NCI-H2029 treated with DMSO at 0.1 percent for 48 hours (cell line): ENCODE measurements at places on chromosomes 11 and 22.

DNA sequence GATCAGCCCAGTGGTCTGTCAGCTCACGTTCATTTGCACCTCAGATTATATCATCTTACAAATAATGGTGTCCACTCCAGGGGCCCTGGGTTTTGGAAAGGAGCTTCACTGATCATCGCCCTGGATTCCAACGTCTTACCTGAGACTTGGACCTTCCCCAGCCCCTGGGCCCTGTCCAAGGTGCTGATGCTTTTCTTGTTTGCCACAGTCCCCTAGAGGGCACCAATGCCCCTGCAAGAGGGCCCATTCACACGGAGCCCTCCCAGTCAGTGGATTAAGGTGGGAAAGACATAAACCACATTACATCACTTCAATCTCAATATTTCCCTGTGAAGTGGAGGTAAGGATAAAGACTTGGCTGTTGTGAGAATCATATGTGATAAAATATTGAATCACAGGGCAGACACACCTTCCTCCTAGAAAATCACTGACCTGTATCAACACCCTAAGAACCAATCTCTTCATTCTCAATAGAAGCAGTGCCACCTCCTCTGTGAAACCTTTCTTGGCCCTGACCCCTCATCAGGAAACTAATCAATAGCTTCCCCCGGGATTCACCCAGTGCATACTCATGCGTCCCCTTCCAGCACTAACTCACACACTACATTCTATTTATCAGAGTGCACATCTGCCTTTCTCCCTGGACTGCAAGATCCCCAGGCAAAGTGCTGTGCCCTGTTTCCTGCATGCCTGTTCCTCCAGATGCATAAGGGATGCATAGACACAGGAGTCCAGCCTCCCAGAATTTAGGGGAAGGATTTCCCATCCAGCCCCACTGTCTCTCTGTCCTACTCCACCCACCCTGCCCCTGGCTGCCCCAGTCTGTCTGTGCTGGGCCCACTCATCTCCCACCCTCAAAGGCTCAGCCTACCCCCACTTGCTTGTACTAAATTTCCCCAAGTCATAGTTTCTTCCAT, 167.0 kb downstream of the BUD13 start:
- no peak for DNase-seq

DNA sequence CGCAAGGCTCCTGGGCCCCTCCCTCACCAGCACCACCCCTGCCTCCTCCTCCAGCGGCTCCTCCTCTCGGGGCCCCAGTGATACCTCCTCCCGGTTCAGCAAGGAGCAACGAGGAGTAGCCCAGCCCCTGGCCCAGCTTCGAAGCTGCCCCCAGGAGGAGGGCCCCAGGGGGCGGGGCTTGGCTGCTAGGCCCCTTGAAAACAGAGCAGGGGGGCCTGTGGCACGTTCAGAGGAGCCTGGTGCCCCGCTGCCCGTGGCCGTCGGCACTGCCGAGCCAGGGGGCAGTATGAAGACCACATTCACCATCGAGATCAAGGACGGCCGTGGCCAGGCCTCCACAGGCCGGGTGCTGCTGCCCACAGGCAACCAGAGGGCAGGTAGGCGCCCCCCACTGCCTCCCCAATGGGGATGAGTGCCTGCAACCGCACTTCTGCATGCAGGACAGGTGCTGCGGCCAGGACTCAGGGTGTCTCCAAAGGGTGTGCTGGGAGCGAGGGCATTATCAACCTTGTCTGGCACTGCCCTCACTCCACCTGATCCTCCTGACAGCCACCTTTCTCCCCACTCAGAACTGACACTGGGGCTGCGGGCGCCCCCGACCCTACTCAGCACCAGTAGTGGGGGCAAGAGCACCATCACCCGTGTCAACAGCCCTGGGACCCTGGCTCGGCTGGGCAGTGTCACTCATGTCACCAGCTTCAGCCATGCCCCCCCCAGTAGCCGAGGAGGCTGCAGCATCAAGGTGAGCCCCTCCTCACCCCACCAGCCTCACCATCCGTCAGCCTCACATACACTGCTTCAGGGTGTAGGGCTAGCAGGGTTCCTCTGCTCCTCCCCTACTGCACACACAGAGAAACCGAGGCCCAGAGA, 10.2 kb downstream of the SMTN start:
- DNase-seq, result no peak

DNA sequence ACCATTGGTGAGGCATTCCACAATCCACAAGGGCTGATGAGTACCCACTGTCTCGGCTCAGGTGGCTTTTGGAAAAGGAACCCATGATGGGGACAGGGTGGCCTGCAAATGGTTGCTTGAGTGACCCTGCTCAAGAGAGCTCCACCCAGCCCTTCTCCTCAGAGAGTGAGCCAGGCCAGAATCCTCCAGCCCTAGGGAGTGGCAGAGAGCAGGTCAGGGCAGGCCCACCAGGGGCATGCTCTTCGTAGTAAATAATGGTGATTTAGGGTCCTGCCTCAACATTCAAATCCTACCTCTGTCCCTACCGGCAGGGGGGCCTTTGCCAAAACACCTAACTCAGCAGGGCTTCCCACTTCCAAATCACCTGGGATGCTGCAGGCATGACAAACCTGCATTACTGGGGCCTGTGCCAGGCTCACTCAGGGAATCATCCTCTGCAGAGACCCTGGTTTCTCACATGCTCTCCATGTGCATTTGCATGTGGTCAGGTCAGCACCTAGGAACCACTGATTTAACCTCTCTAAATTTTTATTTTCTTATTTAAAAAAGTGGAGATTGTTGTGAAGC, 17.3 kb upstream of the TP53I11 start:
- no peak for DNase-seq

DNA sequence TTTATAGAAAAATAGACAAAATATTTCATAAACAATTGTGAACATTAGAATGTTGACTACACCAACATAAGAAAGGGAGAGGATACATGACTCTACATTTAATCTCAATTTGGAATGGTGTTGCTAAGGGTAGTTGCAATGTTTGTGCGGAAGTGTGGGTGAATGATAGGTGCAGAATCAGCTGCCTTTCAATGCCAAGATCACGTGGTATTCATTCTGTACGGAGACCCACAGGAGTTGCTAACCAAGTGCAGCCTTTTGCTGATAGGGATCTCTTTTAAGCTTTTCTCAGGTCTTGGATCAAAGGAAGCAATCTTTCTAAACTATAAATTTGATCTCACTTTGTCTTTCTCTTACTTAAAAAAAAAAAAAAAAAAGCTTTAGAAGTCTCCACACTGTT, 29.8 kb upstream of the CTSC start:
- no peak for DNase-seq

DNA sequence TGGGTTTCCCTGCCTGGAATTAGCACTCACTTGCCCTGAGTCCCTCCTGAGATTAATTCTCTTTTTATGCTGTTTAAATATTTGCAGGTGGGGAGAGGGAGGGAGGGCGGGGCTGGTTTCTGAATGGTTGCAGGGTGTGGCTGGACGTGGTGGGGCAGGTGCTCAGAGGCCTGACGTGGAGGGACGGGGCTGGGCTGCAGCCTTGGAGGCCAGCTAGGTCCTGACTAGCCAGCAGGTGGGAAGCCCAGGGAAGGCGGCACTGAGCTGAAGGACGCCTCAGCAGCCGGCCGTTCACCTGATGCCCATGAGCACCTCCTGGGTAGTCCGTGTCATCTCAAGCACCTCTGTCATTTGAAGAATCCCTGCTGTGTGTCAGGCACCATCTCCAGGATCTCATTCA, 21.3 kb downstream of the SGSM1 start:
- DNase-seq, result peak; percentile 80

GRCh38 chr11:56331861-56332491, 13.9 kb upstream of the OR8K1 start:
- DNase-seq, result no peak

- DNase-seq, result no peak
Observed at GRCh38 chr11:78902771-78903507, 328.3 kb upstream of the NARS2 start.

GRCh38 chr11:73269459-73270015, 2.6 kb upstream of the P2RY6 start:
- peak; percentile 22 for DNase-seq

DNA sequence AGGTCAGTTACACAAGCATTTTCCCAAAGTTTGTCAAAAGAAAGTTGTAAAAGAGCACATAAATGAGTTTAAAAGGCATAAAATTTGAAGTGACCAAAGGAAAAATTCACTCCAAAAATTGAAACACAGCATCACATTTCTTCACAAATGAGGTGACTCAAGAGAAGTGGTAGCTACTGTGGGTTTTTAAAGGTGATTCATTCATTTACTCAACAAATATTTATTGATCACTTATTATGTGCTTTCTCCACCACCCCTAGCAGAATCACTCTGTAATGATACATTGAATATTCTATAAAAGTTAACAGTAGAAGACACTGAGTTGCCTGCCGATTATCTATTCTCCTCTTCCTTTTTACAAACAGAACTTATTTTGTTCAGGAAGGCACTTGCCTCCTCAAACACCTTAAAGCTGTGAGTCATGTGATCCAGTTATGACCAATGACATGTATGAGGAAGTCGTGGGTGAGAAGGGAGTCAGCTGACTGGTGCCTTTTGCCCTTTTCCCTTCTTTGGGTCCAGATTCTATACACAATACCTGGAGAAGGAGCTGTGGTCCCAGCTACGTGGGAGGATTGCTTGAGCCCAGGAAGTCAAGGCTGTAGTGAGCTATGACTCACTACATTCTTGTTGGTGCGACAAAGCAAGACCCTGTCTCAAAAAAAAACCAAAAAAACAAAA, 67.7 kb upstream of the CLNS1A start:
- no peak for DNase-seq
